ENCODE measurements at places on chromosomes 2 and 18.

GRCh38 chr2:101518578-101519492, 43.9 kb upstream of the RFX8 start:
- no peak for DNase-seq

GRCh38 chr2:32360416-32360815, 3.6 kb downstream of the BIRC6 start:
- no peak for DNase-seq

DNA sequence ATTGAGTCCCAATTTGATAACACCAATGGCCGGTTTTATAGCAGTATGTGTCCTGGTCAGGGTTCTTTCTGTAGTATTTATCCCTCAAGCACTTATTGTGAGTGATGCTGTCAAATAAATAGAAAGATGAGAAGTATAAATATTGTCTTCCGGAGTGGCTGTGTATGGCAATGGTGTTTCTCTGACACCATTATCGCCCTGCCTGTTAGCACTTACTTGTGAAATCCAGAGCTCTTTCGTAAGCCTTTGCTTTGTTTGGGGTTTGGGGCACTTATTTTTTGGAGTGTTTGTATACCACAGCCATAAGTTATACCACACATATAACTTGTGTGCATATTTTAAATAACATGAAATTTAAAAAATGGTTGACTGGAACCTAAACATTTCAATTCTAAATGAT, 29.3 kb downstream of the CD8B2 start:
- no peak for DNase-seq

DNA sequence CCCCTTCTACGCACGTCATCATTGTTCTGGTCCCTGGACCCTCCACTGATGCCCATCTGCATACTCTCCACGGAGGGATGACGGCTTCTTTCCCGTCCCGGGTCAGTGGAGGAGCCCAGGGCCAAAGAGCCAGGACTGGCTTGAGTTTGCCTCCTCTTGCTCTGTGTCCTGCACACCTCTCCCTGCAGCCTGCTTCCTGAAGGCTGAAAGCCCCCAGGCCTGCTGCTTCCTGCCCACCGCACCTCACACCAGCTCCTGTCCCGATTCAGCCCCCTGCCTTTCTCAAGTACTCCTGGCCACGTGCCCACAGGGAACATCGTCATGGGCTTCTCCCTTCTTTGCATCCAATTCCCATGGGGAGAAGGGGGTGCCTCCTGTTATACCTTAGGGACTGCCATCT, 7.1 kb downstream of the ADCY3 start:
- no peak for DNase-seq

GRCh38 chr18:38301621-38302020, 736.0 kb upstream of the CELF4 start:
- DNase-seq, result no peak

- no peak for DNase-seq
Observed at GRCh38 chr2:119657466-119658145, 21.4 kb upstream of the TMEM177 start.

DNA sequence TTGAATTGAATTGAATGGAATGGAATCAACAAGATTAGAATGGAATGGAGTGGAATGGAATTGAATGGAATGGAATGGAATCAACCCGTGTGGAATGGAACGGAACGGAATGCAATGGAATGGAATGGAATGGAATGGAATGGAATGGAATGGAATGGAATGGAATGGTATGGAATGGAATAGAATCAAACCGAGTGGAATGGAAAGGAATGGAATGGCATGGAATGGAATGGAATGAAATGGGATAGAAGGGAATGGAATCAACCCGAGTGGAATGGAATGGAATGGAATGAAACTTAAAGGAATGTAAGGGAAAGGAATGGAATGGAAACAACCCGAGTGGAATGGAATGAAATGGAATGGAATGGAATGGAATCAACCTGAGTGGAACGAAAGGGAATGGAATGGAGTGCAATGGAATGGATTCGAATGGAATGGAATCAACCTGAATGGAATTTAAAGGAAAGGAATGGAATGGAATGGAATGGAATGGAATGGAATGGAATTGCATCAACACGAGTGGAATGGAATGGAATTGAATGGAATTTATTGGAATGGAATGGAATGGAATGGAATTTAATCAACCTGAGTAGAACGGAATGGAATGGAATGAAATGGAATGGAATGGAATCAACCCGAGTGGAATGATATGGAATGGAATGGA, 1146.6 kb downstream of the RPIA start:
- DNase-seq, result no peak

DNA sequence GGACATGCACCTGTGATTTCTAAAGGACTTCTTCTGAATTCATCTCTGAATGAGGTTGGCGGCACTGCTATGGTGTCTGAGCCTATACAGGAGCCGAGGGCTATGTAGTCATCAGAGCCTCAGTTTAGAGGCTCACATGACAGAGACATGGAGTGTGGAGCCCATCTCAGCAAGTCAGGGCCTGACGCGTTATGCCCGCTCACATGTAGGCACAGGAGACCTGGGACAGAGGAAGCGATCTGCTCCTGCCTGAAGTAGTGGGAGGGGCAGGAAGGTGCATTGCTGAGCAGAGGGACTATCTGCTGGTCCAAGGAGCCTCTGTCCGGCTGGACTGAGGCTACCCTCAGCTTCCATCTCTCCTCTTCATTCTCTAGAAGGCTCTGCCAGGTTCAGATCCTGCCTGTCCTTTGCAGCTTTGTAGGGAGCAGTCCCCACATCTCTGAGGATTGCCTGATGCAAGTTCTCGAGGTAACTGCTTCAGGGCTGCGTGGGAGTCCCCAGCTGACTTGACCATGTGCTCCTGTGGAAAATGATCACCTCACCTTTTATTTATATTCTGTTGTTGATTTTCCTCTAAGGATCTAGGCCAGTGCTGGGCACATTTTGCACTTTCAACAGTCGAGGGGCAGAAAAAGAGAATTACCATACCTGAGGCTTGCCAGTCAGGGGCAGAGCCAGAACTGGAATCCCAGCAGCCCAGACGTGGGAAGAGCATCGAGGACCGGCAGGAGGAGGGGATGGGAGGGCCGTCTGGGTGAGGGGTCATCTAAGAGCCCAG, 16.6 kb downstream of the KLHL29 start:
- DNase-seq, result no peak

- no peak for DNase-seq
Observed at GRCh38 chr2:119574108-119574815, 30.0 kb downstream of the CFAP221 start.

- DNase-seq, result no peak
Observed at GRCh38 chr2:66509326-66509811, 74.4 kb downstream of the MEIS1 start.

GRCh38 chr2:104746299-104746698, 107.6 kb upstream of the POU3F3 start:
- no peak for DNase-seq

DNA sequence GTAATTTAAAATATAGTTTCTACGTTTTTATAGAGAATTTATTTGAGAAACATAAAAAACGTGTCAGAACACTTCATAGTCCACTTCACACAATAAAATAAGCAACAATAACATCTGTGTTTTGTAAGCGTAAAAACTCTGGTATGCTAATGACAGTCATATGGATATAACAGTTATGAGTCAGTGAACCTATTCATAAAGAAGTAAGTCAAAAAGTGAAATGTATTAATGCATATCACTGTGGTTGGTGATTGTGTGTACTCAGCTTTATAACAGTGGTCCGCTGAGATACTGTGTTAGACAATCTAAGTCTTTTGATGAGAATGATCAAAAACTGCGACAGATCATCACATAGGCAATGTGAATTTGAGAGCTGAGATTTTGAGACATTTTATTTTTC, 153.2 kb downstream of the WDR7 start:
- DNase-seq, result no peak

GRCh38 chr18:26206488-26206887, 19.8 kb upstream of the TAF4B start:
- DNase-seq, result no peak

DNA sequence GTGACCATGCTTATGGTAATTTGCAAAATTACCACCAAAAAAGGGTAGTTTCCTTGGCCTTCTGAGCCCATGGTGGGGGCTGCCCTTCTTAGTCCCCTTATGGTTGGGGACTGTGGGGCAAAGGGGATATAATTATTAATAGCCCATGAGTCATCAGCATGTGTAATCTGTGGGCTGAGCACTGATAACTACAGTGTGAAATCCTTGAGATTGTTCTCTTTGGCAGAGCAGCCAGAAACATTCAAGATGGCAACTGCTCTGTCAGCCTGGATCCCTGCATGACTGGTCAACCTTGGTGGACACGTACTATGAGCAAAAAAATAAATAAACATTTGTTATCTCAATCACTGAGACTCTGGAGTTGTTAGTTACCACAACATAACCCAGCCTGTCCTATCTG, 61.3 kb downstream of the MGAT4A start:
- no peak for DNase-seq

DNA sequence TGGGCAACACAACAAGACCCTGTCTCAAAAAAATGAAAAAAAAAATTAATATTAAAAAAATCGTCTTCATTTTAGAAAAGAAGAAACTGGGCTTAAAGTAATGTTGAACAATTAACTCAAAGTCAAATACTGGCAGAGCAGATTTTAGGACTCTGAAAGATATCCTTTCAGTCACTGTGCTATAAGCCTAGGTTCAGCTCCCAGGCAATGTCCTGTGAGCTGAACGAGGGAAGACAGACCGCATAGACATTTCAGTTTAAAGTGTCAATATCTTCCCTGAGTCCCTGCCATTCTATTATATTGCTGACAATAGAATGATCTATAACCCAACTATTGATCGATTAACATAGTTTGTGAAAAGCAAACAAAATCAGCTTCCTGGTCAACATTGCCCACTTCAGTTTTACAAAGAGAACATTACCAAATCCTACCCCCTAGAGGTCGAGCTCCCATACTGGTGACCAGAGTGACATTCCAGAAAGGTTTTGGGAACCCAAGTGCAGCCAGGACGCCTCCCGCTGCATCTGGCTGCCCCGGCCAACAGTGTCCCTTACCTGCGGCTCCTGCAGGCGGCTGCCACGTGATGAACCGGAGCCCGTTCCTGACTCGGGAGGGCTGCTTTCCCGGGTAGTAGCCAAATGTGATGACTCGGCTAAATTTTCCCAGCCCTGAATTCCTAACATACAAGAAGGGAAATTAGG, 639 bp downstream of the MRO start:
- DNase-seq, result no peak

GRCh38 chr18:11392292-11392691, 217.1 kb upstream of the SLC35G4 start:
- no peak for DNase-seq

DNA sequence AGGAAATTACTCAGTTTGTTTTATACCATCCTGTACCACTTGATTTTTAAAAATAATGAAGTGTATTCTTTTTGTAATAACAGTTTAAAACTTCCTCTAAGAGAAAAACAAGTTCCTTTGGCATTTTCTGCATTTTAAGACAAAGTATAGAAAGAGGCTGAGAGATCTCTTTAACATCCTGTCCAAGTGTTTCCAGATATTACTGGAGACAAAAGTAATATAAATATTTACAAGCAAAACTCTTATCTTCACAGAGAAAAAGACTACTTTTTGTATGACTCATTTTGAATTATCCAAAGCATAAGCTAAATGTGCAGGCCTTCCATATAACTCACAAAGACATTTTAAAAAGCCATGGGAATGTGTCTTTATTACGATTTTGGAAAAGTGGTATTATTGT, 221.1 kb downstream of the RDH14 start:
- no peak for DNase-seq

- DNase-seq, result no peak
Observed at GRCh38 chr2:238686223-238686622, 161.7 kb upstream of the TWIST2 start.

- DNase-seq, result no peak
Observed at GRCh38 chr2:201654616-201655384, 11.5 kb upstream of the TMEM237 start.

DNA sequence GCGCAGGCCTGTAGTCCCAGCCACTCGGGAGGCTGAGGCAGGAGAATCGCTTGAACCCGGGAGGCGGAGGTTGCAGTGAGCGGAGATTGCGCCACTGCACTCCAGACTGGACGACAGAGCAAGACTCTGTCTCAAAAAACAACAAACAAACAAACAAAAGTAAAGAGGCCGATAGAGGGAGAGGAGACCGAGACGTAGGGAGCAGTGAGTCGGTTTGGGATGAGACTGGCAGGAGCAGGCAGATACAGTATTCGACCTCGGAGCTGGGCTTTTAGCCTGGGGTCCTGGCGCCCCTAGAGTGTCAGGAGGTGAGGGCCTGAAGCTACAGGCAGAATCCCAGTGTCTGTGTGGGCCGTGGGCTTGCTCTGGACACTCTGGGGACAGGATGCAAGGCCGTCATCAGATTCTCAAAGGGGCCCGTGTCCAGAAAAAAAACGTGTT, 51.2 kb downstream of the SLC4A1AP start:
- no peak for DNase-seq

DNA sequence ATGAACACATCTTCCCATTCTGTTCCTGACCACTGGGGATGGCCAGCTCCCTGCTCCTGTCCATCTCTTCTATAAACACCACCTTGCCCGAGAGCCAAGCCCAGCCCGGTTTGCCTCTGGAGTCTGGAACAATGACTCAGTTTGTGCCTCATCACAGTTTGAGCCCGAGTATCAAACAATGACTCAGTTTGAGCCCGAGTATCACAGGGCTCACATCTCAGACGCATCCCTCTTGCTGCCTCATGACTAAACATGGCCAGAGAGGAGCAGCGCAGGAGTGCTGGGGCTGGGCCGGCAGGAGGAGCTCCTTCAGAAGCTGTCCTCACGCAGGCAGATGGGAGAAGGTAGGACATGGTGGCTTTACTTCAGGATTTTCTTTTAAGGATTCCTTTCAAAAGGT, 68.7 kb downstream of the PXDN start:
- DNase-seq, result no peak

DNA sequence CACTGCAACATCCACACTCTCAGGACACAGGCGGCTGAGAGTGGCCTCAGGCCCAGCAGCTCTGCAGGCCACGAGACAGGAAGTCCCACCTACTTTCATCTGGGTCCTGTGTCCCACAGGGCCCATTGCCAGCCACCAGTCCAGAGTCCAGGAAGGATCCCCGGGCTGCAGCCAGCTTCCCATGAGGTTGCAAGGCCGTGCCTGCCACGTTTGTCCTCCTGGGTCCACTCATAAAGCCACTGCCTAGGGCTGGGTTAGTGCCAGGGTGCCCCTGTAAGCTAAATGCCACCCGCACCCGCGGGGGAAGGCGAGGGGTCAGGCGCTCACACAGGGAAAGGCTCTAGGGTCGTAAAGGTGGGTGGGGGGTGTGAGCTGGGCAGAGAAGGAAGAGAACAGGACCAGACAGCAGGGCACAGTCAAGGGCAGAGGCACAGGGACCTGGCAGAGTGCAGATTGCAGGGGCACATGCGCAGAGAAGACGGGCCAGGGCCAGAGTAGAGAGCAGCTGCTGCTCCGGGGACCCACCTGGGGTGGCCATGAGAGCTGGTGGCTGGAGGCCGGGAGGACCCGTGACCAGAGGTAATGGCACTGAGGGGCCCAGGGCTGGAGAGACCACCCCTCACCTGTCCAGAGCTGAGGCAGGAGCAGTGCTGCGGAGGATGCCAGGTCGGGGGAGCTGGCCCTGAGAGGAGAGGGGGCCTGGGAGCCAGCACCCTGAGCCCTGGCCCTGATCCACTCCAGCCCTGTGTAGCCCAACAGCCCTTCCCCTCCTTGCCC, 8.0 kb downstream of the AGXT start:
- DNase-seq, result no peak

GRCh38 chr2:39289609-39290008, 45.8 kb upstream of the CDKL4 start:
- DNase-seq, result no peak

Data from stimulated activated CD4-positive, alpha-beta T cell treated with anti-CD3 and anti-CD28 coated beads, Interleukin-1b, Interleukin-23, amount 100 ng/mL, for 1 hour (primary cell).